ENCODE measurements at places on chromosomes 3 and 15. TPM values are rescaled to one million over a fixed set of nuclear protein-coding genes. Genes with fewer than 3 reads are reported as not detected.

Gene FGF12
- total RNA-seq: 10.9 TPM

Gene ANKRD34C
- not detected for total RNA-seq

GRCh38 chr3:172627057-172627809 lies 83.6 kb downstream of the NCEH1 start:
- DNase-seq: no peak

GRCh38 chr3:32960404-32961170 lies 9.1 kb downstream of the CCR4 start:
- DNase-seq: no peak

DNA sequence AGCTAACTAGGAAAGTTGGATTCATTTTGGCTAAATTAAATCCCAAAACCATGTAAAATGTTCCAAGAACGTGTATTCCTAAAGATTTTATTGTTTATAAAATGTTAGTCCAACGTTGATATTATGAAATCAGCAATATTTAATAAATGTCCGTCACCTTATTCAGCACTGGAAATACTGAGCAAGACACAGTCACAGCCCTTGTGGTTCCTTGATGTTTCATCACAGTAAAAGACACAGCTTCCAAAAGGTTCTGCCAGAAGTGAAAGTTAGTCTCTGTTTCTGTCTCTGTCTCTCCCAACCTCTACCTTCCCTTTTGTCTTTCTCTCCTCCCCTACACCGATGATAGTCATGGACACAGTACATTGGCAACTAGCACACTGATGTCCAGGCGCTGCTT lies 82.2 kb upstream of the BOC start:
- DNase-seq: no peak
